GM12892 (cell line): ENCODE measurements at places on chromosomes 4 and X.

DNA sequence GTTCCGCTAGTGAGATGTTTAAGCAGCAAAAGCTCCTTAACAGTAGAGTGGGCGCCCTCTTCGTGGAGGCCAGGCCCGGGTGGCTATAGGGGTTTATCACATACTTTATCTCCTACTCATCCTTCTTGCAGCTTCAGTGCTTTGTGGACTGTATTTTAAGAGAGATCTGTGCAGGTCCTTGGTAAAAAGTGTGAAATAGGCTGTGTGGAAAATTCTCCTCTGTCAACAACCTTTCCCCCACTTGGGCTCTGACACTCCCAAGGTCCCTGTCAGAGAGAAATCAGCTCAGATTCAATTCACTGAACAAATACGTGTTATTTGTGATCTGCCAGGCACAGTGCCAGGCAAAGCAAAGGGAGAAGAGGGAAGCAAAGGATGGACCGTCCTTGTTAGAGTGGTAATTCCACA lies 214.3 kb upstream of the PPARGC1A start:
- DNase-seq, result no peak

- no peak for DNase-seq
These were observed 1.6 kb downstream of the CXCL1 start for GRCh38 chr4:73870768-73871167.

DNA sequence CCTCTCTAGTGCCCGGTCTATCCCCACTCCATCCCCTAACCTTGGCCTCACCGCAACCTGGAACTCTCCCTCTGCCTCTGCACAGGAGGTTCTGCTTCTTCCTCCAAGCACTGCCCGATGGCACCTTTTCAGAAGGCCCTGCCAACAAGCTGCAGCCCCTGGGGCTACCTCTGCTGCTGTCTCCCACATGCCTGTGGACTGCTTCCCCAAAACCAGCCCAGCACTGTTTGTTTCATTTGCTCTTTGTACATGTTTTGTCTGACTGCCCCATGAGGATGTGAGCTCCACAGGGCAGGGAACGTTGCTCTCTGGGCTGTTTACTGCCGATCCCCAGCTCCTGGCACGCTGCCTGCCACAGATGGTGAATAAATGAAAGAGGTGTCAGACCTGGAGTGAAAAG lies 85.4 kb downstream of the INTS6L start:
- DNase-seq, result no peak

DNA sequence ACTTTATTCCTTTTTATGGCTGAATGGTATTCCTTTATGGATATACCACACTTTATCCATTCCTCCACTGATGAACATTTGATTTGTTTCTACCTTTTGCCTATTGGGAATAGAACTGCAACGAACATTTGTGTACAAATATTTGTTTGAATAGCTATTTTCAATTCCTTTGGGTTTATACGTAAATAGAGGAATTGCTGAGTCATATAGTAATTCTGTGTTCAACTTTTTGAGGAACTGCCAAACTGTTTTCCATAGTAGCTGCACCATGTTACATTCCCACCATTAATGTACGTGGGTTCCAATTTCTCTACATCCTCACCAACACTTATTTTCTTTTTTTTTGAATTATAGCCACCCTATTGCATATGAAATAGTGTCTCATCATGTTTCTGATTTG lies 156.5 kb upstream of the ATP6AP2 start:
- DNase-seq, result no peak

DNA sequence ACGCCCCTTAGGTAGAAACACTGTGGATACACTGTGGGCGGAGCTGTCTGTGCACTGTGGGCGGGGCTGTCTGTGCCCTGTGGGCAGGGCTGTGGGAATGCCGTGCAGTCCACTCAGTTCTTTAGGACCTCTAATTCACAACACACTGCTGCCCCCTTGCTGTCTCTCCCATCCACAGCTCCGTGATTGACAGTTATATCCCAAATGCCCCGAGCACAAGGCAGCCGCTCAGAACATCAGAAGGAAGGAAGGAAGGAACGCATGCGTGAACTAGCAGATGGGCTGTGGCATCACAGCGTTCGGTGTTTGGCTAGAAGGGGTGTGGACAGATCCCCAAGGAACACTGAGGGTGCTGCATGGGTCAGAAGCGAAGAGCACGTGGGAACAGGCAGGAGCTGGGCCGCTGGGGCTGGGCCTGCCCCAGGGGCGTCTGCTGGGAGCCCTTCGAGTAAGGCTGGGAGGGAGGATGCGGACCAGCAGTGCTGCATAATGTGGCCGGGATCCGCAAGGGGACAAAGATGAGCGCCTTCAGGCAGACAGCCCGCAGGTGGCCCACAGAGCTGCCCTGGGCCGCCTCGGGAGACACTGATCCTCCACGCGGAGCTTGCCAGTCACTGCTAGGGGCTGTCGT lies 29.8 kb downstream of the ACOX3 start:
- DNase-seq, result no peak
